Activated gamma-delta T cell treated with anti-CD3 and anti-CD28 coated beads, Interleukin-2, amount 50 U/mL, for 16 hours (primary cell): ENCODE measurements at places on chromosomes 11 and 22.

GRCh38 chr11:3109921-3110706 is 52.9 kb upstream of the CARS1 start:
- DNase-seq: no peak

DNA sequence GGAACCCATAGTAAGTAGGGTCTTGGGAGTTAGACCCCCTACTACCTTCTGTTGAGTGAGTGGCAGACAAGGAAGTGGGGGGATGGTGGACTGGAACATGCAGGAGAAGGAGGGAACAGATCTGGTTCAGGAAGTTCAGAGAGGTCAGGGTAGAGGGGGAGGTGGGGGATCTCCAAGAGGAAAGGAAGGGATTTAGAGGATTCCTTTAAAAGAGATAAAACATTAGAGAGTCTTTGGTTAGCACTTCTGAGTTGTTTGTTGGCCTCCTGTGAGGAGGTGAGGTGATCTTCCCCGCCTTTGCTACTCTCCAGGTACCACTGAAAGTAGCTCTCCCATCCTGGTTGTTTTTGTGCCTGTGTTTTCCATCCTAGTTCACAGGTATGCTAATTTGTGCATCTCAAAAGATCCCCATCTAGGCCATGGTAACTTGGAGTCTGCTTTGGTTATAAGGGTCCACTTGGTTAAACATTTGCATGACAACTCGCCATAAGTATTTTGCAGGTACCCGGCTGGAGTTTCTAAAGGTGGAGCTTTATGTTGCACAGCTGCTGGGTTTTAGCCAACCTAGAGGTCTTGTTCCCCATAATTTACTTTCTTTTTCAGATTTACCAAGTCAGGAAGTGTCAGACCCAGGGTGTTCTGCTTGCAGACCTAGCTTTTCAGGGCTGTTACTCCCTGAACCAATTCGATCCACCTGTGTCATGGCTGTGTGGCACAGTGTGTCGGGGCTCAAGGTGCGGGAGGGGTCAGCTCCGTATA is 79.3 kb upstream of the SORL1 start:
- DNase-seq: no peak

DNA sequence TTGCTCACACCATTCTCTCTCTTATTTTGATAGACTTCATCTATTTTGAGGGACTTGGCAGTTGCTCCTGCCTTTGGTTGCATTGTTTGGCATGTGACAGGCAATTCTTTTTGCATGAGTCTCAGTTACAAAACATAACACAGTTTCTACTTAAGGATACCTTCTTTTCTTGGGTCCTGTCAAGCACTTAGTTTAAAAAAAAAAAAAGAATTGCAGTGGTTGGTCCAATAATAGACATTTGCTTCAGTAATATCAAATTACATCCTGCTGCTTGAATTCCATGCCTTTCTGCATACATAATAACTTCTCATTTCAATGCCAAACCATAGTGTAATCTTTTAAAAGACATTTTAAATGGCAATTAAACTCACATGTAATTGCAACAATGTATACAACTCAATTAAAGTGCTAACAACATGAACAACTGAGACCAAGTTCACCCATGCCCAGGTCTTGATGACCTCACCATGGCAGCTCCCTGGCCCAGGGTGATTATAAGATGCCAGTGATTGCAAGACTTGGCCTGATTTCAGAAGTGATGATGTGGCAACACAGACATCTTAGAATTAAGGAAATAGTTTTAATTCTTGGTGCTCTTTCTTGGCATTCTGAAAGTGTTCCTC is 32.2 kb upstream of the PLET1 start:
- no peak for DNase-seq

DNA sequence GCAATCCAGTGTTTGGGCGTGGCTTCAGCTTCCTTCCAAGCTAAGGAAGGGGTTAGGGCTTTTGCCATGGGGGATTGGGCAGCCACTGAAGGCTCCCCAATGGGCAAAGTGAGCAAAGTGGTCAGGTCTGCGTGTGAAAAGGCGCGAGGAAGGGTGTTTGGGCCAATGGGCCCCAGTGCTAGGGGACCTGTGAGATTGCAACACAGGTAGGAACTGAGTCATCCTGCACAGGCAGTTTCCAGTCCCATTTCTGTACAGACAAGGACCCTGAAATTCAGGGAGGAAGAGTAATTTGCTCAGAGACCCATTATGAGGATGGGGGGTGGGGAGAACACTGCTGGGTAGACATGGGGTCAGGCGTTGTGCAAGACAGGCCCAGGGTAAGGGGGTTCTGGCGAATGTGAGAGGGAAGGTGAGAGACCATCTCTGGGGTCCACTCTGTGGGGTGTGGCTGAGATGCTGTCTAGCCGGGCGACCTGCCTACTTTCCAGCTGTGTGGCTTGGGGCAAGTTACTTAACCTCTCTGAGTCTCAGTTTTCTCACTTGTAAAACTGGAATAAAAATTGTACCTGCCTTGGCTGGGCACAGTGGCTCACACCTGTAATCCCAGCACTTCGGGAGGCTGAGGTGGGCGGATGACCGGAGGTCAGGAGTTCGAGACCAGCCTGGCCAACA is 7.3 kb downstream of the CCDC88B start:
- DNase-seq: no peak

DNA sequence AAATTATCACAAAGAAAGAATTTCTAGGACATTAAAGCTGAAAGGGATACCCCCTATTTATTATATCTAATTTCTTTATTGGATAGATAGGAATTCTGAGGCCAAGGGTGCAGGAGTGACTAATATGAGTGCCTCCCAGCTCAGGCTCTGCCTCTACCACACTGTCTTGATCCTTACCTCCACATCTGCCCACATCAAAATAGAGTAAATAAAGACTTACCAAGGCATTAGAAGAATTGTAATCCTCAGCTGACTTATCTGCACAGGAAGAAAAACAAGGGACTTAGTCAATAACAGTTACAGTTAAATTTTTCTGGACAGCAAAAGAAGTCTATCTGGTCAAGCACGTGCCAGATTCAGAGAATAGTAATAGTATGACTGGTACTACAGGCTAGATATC is 72.6 kb upstream of the GDPD4 start:
- no peak for DNase-seq

GRCh38 chr11:95353706-95354105 is 122.7 kb upstream of the SESN3 start:
- DNase-seq: no peak

- no peak for DNase-seq
Observed at GRCh38 chr11:116257092-116257491, 515.7 kb downstream of the BUD13 start.

DNA sequence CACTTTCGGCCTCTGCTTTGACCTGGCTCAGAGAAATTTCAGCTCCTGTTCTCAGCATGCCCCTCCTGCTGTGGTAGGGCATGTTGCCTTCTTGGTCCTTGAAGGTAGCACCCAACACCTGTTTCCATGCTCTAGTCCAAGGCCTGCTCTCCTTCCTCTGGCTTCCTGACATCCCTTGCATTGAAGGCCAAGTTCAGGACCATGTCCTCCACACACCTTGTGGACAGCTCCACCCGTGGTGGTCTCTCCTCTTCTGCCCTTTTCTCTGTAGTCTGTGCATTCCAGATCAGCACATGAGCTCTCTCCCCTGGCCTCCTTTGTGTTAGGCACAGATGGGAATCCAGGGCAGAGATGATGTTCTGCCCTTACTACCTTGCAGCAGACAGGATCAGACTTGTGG is 225.3 kb downstream of the ADAMTS15 start:
- no peak for DNase-seq

- no peak for DNase-seq
Observed at GRCh38 chr11:1478011-1478410, 8.6 kb downstream of the MOB2 start.

DNA sequence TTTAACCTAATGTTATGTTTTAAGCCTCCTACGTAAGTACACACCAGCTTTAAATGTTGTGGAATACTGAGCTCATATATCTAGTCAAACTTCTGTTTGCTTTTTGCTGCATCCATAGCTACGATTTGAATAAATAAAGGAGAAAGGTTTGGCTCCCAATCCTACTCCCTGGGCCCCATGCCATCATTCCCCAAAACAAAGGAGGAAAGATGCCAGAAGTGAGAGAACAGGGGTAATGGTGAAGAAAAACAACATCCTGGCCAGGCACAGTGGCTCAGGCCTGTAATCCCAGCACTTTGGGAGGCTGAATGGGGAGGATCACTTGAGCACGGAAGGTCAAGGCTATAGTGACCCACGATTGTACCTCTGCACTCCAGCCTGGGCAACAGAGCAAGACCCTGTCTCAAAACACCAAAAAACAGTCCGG is 26.5 kb downstream of the SCGB1A1 start:
- no peak for DNase-seq

DNA sequence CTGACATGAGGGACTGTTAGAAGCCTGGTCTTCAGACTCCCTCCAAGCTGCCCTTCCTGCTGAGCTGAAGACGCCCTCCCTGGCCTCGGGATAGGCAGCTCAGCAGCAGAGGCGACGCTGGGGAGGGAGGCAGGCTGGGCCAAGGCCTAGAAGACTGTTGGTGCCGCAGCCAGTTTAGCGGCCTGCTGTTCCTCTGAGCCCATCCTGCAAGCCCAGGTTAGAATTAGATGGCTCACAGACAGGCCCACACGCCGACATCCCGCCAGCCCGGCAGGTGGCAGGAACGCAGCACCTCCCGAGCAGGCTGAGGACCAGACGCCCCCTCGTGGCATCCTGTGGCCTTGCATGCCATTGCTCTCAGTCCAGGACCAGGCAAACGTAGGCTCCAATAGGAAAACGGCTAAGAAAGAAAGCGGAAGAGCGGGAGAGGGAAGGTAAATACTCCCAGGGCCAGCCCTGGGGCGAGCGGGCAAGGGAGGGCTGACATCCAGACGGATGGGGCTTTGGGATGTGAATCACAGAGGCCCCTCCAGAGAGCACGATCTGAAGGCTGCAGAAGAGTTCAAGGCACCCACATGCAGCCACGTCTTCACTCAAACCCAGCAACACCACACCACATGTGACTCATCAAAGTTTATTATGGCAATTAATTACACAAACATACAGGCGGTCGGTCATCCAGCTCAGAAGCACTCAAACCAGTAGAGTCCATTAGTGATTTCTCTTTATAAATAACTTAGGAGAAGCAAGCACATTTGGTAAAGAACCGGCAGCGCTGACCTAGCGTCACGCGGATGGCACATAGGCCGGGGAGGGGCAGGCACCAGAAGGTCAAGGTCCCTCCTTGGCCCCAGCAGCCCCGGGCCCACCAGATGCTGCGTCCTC is 27.6 kb downstream of the CD5 start:
- DNase-seq: peak; percentile 84

DNA sequence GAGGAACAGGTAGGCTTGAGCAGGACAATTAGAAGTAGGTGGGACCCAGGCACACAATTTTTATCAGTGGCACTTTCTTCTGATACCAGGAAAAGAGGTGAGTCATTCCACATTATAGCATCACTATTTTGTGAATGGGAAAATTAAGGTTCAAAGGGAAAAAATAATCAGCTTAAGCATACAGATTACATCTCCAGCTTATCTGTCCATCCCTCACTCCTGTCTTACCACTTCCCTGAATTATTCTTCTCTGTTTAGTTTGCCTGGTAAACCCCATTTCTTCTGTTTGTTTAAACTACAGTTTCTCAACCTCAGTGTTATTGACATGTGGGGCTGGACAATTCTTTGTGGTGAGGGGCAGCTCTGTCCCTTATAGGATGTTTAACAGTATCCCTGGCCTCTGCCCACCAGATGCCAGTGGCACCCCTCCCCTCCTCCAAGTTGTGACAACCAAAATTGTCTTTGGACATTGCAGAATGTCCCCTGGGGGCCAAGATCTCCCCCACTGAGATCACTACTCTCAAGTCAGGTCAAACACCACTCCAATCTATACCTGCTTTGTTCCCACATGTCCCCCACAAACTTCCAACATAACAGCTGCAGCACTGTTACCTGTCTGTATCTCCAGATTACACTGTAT is 8.5 kb upstream of the XBP1 start:
- no peak for DNase-seq

DNA sequence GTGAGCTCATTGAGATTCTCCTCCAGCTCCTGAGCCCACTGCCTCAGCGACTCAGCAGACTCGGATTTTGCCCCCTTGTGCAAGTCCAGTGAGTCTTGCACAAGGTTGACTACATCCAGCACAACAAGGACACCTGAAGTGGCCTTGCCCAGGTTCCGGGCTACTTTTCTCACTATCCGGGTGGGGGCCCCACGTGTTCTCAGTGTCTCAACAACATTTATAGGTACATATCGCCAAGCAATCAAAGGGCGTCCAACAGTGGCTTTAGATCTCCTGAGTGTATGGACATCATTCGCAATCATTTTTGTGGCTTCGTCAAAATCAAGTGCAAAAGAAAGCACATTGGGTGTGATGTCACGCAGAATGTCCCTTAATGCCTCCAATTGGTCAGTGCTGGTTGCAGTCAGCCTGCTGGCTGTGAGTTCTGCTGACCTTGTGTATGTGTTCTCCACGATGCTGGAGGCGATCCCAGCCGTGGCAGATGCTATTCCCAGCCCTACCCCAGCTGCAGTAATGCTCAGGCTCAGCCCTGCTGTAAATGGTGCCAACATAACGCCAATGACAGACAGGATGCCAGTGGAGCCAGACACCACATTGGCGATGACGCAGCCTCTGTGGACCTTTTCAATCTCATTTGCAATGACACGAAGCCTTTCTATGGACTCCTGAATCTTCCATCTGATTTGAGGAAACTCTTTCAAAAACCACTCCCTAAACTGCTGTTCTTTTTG is 10.3 kb downstream of the APOL4 start:
- DNase-seq: no peak

GRCh38 chr22:47333625-47334024 is 571.2 kb downstream of the TBC1D22A start:
- no peak for DNase-seq

DNA sequence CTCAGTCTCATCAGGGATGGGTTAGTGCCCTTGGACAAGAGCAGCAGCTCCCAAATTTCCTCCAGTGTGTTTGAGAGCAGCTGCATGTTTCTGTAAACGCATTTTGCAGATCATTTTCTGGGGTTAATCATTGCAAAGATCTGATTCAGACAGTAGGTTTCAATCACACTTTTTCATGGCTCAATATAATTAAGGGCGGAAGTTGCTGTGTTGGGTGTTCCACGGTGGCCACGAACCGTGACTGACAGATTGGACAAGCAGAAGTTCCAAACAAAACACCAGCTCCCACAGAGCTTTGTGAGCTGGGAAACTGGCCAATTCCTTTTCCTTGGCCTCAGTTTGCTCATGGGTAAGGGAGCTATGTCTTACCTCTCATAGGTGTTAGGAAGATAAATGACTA is 8.4 kb upstream of the RASSF10 start:
- no peak for DNase-seq

DNA sequence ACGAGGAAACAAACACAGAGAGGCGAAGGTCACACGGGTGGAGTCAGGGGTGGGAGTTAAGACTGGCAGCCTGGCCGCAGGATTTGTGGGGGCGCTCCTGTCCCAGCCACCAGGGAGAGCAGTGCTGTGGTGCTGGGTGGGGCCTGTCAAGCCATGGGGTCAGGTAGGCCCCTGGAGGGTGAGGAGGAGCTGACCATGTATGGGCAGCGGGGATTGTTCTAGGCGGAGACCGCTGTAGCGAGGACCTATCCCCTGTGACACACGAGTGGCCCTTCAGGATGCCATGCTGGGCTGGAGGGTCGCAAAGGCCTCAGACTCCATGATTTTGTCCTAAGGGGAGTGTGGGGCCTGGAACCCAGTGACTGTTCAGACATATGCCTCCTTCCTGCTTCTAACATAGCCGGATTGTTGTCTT is 1.6 kb upstream of the RPS19BP1 start:
- DNase-seq: no peak
